ENCODE measurements at places on chromosomes 11 and 22.

DNA sequence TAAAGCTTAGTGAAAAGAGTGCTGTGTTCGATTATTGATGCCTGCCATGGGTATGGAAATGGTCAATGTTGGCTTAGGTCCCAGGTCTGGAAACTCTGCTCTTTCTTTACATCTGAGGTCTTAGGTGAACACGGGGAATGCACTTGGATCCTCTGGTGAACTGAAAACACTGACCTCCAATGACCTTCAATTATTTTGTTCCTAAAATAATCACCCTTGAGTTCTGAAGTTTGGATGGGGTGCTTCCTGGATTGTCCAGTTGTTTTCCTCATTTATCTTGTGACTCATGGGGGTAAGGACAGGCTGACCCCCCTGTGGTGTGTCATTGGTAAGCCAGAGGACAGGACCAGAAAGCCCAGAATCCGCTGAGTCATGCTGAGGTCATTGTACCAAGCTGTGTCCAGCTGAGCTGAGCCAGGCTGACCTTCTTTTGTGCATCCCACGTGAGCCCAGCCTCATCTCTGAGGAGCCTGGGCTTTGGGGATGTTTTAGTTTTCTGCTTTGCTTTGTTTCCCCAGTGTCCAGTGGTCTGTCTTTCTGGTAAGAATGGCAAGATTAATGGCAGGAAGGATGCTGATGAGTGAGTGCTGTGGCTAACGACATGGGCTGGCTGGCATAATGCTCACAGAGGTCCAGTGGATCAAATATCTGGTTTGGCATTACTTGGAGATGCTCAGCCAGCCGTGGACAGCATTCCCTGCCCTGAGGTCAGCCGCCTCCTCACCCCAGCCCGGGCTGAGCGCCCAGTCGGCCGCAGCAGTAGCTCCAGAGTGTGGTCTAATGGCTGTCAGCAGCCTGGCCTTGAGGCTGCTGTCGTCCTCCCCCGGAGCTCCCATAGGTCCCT, 35.6 kb downstream of the AMPD3 start:
- DNase-seq = no peak

DNA sequence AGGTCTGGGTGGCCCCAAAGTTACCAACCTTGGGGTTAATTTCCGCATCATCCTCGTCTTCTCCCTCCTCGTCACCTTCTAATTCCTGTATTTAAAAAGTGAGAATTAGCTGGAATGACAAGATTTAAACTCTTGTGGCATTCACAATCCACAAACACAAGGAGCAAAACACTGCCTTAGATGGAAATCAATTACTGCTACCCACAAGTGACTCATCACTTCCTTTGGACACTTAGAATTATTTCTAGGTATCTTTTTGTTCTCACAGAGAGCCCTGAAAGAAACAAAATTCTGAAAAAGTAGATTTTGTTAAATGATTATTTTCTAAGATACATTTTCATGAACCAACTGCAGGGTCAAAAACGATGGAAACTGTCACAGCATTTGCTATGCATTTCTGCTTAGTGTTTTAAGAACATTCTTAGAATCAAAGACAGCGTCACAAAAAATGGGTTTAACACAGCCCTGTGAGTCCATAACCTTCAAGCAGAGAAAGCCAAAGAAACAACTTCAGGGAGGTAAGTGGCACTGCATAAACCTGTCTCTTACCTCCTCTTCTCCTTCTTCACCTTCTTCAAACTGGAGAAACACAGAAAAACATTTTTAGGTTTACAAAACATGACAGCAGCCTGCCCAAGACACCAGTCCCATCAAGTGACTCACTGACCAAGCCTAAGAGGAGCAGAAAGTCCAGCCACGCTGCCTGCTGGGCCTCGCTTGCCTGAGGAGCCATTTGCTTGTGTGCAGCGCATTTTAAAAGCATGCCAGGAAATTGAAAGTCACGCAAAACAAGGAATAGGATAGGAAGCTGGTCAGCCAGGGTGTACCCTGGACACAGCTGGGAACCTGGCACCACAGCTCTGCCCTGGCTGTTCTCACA, 22.3 kb upstream of the PHLDA2 start:
- DNase-seq = no peak

DNA sequence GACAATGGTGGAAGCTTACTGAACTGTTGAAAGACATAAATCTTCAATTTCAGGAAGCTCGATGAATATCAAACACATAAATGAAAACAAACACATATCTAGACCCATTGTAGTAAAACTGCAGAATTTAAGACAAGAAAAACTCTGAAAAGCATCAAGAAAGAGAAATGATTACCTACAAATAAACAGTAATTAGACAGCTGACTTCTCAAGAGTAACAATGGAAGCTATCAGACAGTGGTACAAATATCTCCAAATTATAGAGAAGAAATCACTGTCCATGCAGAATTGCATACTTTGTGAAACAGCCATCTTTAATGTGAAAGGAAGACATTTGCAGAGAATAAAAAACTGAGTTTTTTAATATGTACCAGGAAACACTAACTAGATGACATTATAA, 45.7 kb downstream of the ANO3 start:
- DNase-seq = no peak

DNA sequence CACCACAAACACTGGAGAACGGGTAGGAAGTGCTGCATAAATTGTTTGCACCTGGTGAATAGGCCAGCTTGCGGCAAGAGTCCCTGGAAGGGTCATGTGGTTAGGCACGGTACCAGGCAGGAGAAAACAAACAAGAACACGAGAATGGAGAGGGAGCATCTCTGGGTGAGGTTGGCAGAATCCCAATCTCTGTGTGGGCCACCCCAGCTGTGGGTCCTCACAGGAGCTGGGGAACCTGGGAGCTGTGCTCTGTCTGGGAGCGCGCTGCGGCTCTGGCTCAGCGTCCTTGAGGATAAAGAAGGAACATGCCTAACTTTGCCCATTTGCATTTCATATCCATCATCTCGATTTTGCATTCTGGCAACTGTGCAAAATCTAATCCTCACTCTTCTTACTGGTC, 46.1 kb upstream of the JAM3 start:
- DNase-seq = no peak

GRCh38 chr11:125638315-125638714, 13.4 kb downstream of the CHEK1 start:
- DNase-seq = no peak

All from LNCaP clone FGC (cell line).